ENCODE measurements at places on chromosomes 2 and 18. TPM values are rescaled to one million over a fixed set of nuclear protein-coding genes. Genes with fewer than 3 reads are reported as not detected.
A peak's percentile ranks its signal among the peaks of the same experiment; 100 is the strongest.

- DNase-seq, result peak; percentile 42
- no peaks in the 10 kb centered on the region for H3K36me3 ChIP-seq
- no peaks in the 10 kb centered on the region for H3K4me1 ChIP-seq
- H3K27ac ChIP-seq, result no peak overlapping the region
These were observed 621.3 kb downstream of the XIRP2 start for GRCh38 chr2:167509586-167509985.

IKZF2 gene
- 68.6 TPM for total RNA-seq

DNA sequence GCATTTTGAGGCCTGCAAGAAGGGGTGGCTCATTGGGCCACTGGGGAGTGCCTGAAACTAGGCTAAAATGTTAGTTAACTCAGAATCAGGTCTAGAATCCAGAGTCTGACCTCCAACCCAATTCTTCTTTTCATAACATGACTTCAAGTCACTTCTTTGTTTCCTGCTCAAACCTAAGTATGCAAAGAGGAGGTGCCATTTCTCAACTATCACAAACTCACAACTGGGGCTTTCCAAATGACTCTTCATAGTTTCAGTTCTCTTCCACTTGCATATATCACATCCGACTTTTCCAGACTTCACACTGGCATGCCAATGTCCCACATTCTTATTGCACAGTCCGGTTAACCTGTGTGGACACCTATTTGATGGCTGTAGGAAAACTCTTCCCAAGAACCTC lies 211.6 kb downstream of the TCF4 start:
- no peak overlapping the region for H3K27ac ChIP-seq
- no peak overlapping the region for H3K4me3 ChIP-seq
- no peaks in the 10 kb centered on the region for H3K27me3 ChIP-seq
- no peak for DNase-seq
- H3K4me1 ChIP-seq, result peaks cover 8% of the 10 kb centered on the region

- peaks cover 17% of the 10 kb centered on the region for H3K36me3 ChIP-seq
- no peak overlapping the region for H3K4me3 ChIP-seq
- no peaks in the 10 kb centered on the region for H3K27me3 ChIP-seq
- DNase-seq, result no peak
- no peak overlapping the region for H3K27ac ChIP-seq
- H3K4me1 ChIP-seq, result peaks cover 20% of the 10 kb centered on the region
These were observed 23.2 kb downstream of the PIAS2 start for GRCh38 chr18:46894124-46894523.

ACKR3 gene
- 0.31 TPM for total RNA-seq

CCDC178 gene
- total RNA-seq, result not detected

DNA sequence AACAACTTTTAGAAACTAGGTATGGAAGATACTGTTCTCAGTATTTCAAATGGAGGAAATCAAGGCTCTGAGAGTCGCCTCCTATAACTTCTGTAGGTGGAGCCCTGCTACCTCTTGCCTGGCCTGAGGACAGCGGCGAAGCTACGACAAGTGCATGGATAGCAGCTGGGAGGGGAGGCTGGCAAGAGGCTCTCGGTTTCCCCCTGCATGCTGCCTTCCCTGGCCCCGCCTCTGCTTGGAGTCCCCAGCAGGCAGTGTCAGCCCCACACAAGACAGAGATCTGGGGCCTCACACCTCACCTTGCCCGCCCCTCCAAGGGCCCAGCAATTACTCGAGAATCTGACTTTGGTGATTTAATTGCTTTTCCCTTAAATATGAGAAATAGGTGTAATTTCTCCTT lies 107.6 kb upstream of the POU3F3 start:
- no peak overlapping the region for H3K27ac ChIP-seq
- H3K36me3 ChIP-seq, result no peaks in the 10 kb centered on the region
- H3K4me3 ChIP-seq, result no peak overlapping the region
- no peak for DNase-seq

DNA sequence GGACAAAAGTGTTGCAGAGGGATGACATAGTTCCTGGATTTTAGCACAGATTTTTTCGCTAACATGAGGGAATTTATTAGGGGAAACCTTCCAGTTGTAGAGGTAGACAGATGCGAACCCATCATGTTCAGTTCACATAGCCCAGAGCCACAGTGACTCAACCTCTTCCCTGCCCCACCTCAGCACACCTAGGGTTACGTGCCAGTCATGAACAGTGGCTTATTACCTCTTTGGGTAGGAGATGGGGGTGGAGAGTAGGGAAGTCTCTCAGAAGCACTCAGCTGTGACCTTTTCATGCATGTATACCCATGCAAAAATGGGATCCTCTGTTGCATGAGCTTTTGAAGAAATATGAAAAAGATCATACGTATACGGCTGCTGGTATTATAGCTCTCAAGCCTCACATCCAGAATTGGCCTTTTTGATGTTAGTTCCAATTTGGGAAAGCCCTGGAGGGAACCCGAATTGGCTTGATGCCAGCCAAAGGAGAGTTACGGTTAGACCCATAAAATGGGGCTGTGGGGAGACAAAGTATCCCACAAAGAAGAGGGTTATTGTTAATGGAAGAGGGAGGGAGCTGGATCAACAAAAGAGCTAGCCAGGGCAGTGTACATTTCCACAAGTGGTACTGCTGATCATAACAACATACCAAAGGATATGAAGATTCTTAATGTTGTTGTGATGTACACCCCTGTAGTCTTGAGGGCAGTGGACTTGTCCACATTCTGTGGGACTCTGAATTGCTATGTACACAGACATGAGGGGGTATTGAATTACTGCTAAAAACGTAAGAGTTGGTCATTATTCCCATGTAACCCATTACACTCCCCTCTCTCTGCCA lies 4.9 kb downstream of the TANC1 start:
- no peaks in the 10 kb centered on the region for H3K27me3 ChIP-seq
- H3K4me3 ChIP-seq, result no peak overlapping the region
- no peaks in the 10 kb centered on the region for H3K36me3 ChIP-seq
- DNase-seq, result peak; percentile 28
- peaks cover 17% of the 10 kb centered on the region for H3K4me1 ChIP-seq

DNA sequence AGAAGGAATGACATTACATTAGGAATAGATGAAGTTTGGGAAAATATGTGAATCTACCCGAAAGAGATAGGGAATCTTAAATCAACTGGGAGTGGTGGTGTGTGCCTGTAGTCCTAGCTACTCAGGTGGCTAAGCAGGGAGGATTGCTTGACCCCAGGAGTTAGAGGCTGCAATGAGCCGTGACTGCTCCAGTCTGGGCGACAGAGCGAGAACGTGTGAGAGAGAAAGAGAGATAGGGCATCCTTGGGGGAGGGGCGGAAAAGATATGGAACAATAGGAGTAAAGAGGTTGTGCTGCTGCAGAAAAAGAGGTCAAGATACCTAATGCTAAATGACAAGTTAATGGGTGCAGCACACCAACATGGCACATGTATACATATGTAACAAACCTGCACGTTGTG lies 47.1 kb upstream of the ADAM23 start:
- DNase-seq, result no peak
- no peaks in the 10 kb centered on the region for H3K4me1 ChIP-seq
- H3K4me3 ChIP-seq, result no peak overlapping the region
- no peaks in the 10 kb centered on the region for H3K36me3 ChIP-seq

- no peak overlapping the region for H3K4me3 ChIP-seq
- no peak overlapping the region for H3K27ac ChIP-seq
- peaks cover 7% of the 10 kb centered on the region for H3K4me1 ChIP-seq
- no peaks in the 10 kb centered on the region for H3K36me3 ChIP-seq
- no peak for DNase-seq
These were observed 11.3 kb upstream of the TMEM214 start for GRCh38 chr2:27021253-27022049.

UGT1A3 gene
- not detected for total RNA-seq

DNA sequence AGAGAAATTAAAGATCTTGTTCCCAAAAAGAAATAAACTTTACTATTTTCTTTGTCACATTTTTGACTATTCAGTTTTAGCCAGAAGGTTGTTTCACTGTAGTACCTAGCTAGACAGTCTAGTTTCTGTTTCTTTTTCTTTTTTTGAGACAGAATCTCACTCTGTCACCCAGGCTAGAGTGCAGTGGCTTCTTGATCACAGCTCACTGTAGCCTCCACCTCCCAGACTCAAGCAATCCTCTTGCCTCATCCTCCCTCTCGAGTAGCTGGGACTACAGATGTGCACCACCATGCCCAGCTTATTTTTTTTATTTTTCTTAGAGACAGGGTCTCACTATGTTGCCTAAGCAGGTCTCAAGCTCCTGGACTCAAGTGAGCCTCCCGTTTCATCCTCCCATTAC lies 2.2 kb downstream of the RBM45 start:
- DNase-seq, result no peak
- H3K27me3 ChIP-seq, result no peaks in the 10 kb centered on the region
- H3K4me3 ChIP-seq, result no peak overlapping the region

ARHGEF4 gene
- 2.1 TPM for total RNA-seq

- no peaks in the 10 kb centered on the region for H3K36me3 ChIP-seq
- DNase-seq, result peak; percentile 13
- no peak overlapping the region for H3K27ac ChIP-seq
- no peak overlapping the region for H3K4me3 ChIP-seq
- no peaks in the 10 kb centered on the region for H3K4me1 ChIP-seq
These were observed 42.1 kb upstream of the TMEM131 start for GRCh38 chr2:98037666-98038336.

- H3K36me3 ChIP-seq, result no peaks in the 10 kb centered on the region
- no peak overlapping the region for H3K27ac ChIP-seq
- no peak for DNase-seq
- H3K27me3 ChIP-seq, result no peaks in the 10 kb centered on the region
These were observed 1206.7 kb upstream of the CDH2 start for GRCh38 chr18:29383311-29384273.

- DNase-seq, result no peak
- H3K4me3 ChIP-seq, result no peak overlapping the region
- H3K4me1 ChIP-seq, result peaks cover 7% of the 10 kb centered on the region
- no peaks in the 10 kb centered on the region for H3K27me3 ChIP-seq
- H3K27ac ChIP-seq, result no peak overlapping the region
These were observed 503.5 kb upstream of the ZEB2 start for GRCh38 chr2:145023334-145023934.

ZBTB7C gene
- 0.32 TPM for total RNA-seq

DNA sequence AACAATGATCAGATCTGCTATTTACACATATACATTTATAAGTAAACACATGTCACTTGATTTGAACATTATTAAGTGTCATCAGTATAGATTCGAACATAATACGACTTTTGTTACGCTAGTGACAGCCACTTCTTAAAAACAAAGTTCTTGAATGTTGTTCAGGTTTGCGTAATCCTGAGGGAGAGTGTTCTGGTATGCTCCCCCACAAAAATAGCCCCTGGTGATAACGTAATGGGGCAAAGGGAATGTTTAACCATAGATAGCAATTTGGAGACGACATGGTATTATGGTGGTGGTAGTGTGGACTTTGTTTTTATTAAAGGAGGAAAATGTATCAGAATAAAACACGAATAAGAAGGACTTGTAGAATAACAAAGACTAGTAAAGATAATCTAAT lies 90.6 kb downstream of the PLEKHM3 start:
- H3K27me3 ChIP-seq, result no peaks in the 10 kb centered on the region
- H3K4me1 ChIP-seq, result no peaks in the 10 kb centered on the region
- no peak overlapping the region for H3K4me3 ChIP-seq
- DNase-seq, result no peak
- no peak overlapping the region for H3K27ac ChIP-seq

DNA sequence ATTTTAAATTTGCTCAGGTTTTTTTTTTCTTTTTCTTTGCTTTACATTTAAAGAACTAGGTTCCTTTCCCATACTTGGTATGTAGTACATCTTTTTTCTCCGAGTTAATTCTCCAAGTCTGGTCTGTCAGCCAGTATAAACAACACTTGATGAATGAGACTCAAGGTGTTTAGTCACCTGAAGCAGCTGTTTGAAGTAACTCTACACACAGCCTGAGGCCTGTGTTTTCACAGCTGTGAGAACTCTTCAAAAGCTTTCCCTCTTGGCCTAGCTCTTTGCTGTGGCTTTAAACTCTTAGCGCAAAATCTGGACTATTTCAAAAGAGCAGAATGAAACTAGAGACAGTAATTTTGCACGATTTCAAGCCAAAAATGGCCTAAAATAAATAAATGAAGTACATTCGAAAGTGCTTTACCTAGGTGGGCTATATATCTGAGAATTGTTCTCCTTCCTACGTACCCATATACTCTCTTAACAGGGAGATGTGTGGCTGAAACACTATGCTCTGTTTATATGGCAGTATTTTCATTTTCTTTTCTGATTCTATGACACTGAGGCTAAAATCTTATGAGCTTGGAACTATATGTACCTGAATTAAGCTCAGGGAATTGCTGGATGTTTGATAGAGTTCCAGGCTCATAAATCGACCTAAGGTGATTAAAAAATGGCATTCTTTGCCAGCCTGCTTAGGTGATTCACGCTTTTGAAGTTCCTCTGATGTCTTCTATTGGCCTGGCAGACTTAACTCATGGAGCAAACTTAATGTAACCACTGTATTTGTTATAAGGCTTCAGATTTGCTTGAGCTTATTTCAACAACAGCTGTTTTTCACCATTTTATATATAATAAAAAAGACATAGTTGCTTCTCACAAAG lies 1044.1 kb upstream of the ZEB2 start:
- no peak overlapping the region for H3K27ac ChIP-seq
- H3K27me3 ChIP-seq, result no peaks in the 10 kb centered on the region
- H3K36me3 ChIP-seq, result no peaks in the 10 kb centered on the region

- DNase-seq, result no peak
- no peaks in the 10 kb centered on the region for H3K27me3 ChIP-seq
- H3K4me1 ChIP-seq, result no peaks in the 10 kb centered on the region
- H3K27ac ChIP-seq, result no peak overlapping the region
These were observed 73.9 kb downstream of the NDUFA10 start for GRCh38 chr2:239951129-239951734.

GRCh38 chr2:46320141-46320567 lies 22.9 kb downstream of the EPAS1 start:
- DNase-seq, result no peak
- H3K4me3 ChIP-seq, result no peak overlapping the region
- H3K27ac ChIP-seq, result no peak overlapping the region
- H3K36me3 ChIP-seq, result no peaks in the 10 kb centered on the region
- no peaks in the 10 kb centered on the region for H3K27me3 ChIP-seq

MOCOS gene
- not detected for total RNA-seq

CRYBA2 gene
- 1.3 TPM for total RNA-seq

- DNase-seq, result peak; percentile 81
- H3K4me3 ChIP-seq, result peak overlapping the region; percentile 88
- peaks cover 14% of the 10 kb centered on the region for H3K4me1 ChIP-seq
- no peaks in the 10 kb centered on the region for H3K36me3 ChIP-seq
These were observed 861 bp downstream of the SLC39A10 start for GRCh38 chr2:195657634-195658540.

POTEI gene
- total RNA-seq, result not detected

GRCh38 chr2:210548878-210549384 lies 7.5 kb upstream of the CPS1 start:
- no peak for DNase-seq
- H3K4me1 ChIP-seq, result no peaks in the 10 kb centered on the region
- no peaks in the 10 kb centered on the region for H3K27me3 ChIP-seq
- H3K27ac ChIP-seq, result no peak overlapping the region
- H3K36me3 ChIP-seq, result no peaks in the 10 kb centered on the region

GRCh38 chr18:12885500-12885899 lies 1.5 kb upstream of the PTPN2 start:
- H3K27ac ChIP-seq, result no peak overlapping the region
- H3K36me3 ChIP-seq, result no peaks in the 10 kb centered on the region
- no peak for DNase-seq
- no peaks in the 10 kb centered on the region for H3K27me3 ChIP-seq
- no peak overlapping the region for H3K4me3 ChIP-seq

GRCh38 chr2:134714228-134714627 lies 4.6 kb downstream of the TMEM163 start:
- no peaks in the 10 kb centered on the region for H3K4me1 ChIP-seq
- H3K36me3 ChIP-seq, result no peaks in the 10 kb centered on the region
- no peak overlapping the region for H3K4me3 ChIP-seq
- no peak for DNase-seq
- peaks cover 93% of the 10 kb centered on the region for H3K27me3 ChIP-seq
